ENCODE measurements at places on chromosomes 6 and 20. TPM values are rescaled to one million over a fixed set of nuclear protein-coding genes. Genes with fewer than 3 reads are reported as not detected.

PHACTR1 gene
- not detected for polyA plus RNA-seq

CCND3 gene
- 123 TPM for polyA plus RNA-seq

ZNF831 gene
- not detected for polyA plus RNA-seq

RALGAPB gene
- polyA plus RNA-seq: 13.2 TPM

DCDC2 gene
- 0.02 TPM for polyA plus RNA-seq

SYNJ2 gene
- 17.0 TPM for polyA plus RNA-seq

DYNLRB1 gene
- 230 TPM for polyA plus RNA-seq

KCNK16 gene
- not detected for polyA plus RNA-seq

PRDM1 gene
- polyA plus RNA-seq: 3.2 TPM

GPR6 gene
- polyA plus RNA-seq: not detected

GATA5 gene
- polyA plus RNA-seq: not detected

TSBP1 gene
- not detected for polyA plus RNA-seq

EBF4 gene
- polyA plus RNA-seq: not detected

RREB1 gene
- 3.7 TPM for polyA plus RNA-seq

CCM2L gene
- polyA plus RNA-seq: not detected

BMP5 gene
- polyA plus RNA-seq: not detected

SLC22A23 gene
- 5.8 TPM for polyA plus RNA-seq

SLPI gene
- 266 TPM for polyA plus RNA-seq

BPIFB4 gene
- not detected for polyA plus RNA-seq

TREM1 gene
- polyA plus RNA-seq: 0.76 TPM

NRSN1 gene
- not detected for polyA plus RNA-seq

C20orf202 gene
- polyA plus RNA-seq: not detected

All from mammary epithelial cell (primary cell).